Brain pericyte (primary cell): ENCODE measurements at places on chromosomes 12 and 14.

GRCh38 chr14:53367644-53368026 is 214.5 kb upstream of the DDHD1 start:
- no peak for DNase-seq

DNA sequence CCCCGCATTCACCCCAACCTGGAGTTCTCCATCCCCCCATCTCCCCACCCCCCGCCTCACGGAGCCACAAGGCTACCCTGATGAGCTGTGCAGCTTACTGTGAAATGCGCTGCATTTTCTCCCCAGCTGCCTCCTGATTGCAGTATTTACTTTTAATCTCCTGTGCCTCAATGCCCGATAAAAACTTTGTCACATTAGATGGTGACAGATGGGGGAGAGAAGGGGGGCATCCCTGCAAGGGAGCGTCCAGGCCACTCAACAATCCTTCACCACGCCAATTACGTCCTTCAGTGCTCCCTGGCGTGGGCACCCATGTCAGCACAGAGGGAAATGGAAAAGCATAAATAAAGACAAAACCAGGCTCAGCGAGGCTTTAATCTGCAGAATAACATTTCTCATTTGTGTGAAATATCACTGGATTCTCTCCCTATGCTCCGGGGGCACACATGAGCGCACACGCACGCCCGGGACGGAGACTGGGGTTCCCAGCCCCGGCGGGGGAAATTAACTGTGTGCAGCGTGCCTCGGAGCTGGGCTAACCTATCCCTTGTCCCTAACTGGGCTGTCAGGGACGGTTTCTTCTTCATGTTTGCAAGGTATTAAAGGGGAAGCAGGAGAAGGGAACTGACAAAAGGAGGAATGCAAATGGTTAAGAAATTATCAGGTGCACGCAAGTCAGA is 186.7 kb upstream of the VASH1 start:
- DNase-seq, result no peak

- DNase-seq, result peak; percentile 47
These were observed at the start of gene RAD51B for GRCh38 chr14:67819563-67820421. Gene RAD51B, plus strand, starts transcription at chr14:67819779.

- no peak for DNase-seq
These were observed 282.4 kb downstream of the ZFP36L1 start for GRCh38 chr14:68510201-68511128.

DNA sequence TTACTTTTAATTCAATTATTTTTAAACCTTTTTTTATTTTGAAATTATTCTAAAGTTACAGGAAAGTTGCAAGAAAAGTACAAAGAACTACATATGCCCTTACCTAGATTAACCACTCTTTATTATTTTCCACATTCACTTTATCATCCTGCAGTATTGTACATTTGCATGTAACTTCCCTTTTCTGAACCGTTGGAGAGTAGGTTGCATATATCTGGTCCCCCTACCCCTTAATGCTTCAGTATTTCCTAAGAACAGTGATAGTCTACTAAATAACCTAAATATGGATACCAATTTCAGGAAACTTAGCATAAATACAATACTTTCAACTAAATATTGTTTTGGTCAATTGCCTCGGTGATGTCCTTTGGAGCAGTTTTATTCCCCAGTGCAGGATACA is 15.0 kb downstream of the G2E3 start:
- no peak for DNase-seq

GRCh38 chr12:9925705-9926393 is 6.3 kb downstream of the CLEC2A start:
- DNase-seq, result no peak

GRCh38 chr12:109613649-109614455 is 40.3 kb downstream of the MVK start:
- no peak for DNase-seq
